ENCODE measurements at places on chromosomes 1 and 21.

GRCh38 chr1:192986110-192986747 is 72.9 kb downstream of the UCHL5 start:
- DNase-seq, result no peak

DNA sequence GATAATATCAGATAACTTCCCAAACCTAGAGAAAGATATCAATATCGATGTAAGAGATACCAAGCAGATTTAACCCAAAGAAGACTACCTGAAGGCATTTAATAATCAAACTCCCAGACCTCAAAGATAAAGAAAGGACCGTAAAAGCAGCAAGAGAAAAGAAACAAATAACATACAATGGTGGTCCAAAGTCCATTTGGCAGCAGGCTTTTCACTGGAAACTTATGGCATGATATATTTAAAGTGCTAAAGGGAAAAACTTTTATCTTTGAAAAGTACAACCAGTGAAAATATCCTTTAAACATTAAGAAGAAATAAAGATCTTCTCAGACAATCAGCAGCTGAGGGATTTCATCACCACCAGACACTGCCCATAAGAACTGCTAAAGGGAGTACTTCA is 812.7 kb upstream of the ADAMTS5 start:
- DNase-seq, result no peak

GRCh38 chr1:211329764-211330201 is 3.1 kb downstream of the TRAF5 start:
- DNase-seq, result no peak

- DNase-seq, result no peak
Observed at GRCh38 chr1:156539818-156540355, 32.5 kb downstream of the IQGAP3 start.

GRCh38 chr1:150168960-150169601 is 19.4 kb downstream of the PLEKHO1 start:
- peak; percentile 68 for DNase-seq

GRCh38 chr21:45552696-45553391 is 10.6 kb upstream of the SLC19A1 start:
- DNase-seq, result no peak

DNA sequence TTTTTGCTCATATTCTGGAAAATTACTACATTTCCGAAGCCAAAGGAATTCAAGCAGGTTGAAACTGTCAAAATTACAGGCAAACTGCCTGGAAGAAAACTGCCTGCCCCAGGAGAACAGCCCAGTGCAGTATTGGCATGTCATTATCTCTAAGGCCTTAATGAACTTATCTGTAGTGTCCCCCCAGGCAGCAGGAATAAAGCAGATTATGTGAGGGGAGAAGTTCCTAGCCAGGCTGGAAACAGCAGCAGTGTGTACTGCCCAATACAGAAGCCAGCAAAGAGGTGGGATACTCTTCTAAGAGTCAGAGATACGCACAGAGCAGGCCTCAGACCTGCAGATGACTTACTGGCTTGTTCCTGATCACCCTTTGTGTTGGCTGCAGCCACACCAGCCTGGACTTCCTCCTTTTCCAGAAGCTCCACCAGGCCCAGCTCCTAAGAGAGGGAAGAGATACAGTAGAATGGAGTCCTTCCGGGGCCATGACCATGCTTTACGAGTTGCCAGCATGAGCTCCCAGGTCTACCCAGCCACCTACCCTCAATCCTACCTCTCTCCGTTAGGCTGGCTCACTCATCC is 11.7 kb downstream of the IQGAP3 start:
- DNase-seq, result no peak

GRCh38 chr1:163054181-163054591 is 15.0 kb upstream of the RGS4 start:
- DNase-seq, result no peak

- no peak for DNase-seq
Observed at GRCh38 chr1:206442101-206442500, 28.2 kb upstream of the IKBKE start.

GRCh38 chr1:161791904-161792655 is 26.0 kb downstream of the ATF6 start:
- DNase-seq, result no peak

DNA sequence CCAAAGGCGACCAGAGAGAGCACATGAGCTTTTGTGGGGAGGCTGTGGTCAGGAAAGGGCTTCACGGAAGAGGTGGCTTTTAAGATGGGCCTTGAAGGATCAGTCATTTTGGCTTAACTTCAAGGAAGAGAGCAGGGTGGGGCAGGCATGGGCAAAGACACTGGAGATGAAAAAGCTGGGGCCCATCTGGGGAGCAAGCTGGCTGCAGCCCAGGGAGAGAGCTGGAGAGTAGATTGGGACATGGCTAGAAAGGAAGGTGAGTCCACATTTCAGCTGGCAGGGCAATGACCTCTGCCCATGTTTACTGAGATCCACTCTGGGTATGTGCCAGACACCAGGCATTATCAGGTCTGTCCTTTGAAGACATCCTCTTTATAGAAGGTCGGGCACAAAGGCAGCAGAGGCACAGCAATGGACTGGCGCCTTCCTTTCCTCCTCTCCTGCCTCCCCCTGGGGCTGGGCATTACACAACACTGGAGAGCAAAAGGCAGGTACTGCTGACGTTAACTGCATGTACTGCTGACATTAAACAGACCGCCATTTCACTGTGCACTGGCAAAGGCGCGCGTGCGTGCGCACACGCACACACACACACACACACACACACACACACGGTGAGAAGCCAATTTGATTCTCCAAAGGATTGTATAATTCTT is 2.2 kb upstream of the UBXN10 start:
- no peak for DNase-seq

DNA sequence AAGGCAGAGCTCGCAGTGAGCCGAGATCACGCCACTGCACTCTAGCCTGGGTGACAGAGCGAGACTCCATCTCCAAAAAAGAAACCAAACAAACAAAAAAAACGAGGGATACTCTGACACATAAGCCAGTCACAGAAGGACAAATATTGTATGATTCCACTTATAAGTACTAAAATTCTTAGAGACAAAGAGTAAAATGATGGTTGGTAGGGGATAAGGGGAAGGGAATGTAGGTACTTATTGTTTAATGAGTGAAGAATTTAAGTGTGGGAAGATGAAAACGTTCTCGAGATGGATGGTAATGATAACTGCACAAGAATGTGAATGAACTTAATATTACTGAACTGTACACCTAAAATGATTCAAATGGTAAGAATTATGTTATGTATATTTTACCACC is 66.7 kb upstream of the GUCA2A start:
- DNase-seq, result no peak

GRCh38 chr1:41399145-41399795 is 38.0 kb downstream of the FOXO6 start:
- no peak for DNase-seq

DNA sequence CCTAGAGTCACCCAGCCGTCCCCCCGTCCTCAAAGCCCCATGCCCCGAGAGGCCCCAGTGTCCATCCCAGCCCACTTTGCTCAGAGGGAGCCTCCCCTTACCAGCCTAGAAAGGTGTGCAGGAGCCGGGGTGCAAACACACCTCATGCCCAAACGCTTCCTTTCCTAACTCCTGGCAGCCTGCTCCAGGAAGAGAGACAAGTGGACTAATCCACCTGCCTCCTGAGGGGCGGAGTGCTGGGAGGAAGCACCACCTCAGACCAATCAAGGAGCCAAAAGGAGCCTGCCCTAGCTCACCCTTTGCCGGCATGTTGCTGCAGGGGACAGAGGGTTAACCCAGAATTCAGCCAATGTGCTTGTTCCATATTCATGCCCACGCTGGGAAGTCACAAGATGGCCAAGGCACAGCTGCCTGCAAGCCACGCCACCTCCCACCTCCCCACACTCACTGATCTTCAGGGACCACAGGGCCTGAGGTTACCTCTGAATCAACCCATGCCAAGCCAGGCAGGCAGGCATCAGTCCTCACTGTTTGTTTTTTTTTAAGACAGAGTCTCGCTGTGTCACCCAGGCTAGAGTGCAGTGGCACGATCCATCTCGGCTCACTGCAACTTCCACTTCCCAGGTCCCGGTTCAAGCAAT is 27.8 kb downstream of the PLEKHA6 start:
- no peak for DNase-seq

DNA sequence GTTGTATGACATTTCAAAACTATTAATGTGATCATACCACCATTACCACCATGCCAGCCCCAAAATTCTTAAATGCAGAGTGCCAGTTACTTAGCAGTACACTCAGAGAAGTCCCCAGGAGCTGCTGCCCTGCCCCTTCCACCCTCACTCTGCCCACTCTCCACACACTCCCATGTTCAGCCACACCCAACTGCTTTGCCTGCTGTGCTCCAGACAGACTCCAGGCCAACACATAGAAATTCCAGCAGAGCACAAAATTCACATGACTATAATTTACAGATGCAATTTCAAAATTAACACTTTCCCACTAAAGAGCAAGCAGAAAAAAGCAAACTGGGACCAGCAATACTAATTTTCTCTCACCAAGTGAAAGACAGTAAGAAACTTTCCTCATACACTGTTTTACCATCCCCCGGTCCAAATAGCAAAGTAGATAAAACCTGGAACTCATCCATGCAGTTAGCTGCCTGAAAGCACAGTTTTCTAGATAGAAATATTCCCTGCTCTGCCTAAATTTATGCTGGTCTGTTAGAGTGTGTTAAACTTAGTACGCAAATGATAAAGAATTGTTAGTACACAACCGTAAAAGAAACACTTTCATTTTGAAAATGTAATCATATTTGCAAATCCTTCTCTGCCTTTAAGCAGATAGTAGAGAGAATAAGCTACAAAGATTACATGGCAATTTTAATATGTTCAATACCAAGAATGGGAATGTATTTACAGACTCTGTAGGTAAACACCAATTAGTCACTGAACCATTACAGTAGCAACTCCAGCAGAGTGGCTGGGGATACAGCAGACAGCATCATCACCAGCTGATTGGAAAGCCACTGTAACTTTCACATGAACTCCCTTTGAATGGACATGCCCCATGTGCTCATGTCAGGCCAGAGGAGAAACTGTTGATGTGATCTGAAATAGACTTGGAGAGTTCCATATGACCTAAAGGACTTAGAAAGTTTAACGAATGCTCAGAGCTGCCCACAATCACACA is 176.5 kb downstream of the VAV3 start:
- DNase-seq, result no peak

GRCh38 chr1:238489006-238489405 is 598.3 kb upstream of the ZP4 start:
- DNase-seq, result no peak

DNA sequence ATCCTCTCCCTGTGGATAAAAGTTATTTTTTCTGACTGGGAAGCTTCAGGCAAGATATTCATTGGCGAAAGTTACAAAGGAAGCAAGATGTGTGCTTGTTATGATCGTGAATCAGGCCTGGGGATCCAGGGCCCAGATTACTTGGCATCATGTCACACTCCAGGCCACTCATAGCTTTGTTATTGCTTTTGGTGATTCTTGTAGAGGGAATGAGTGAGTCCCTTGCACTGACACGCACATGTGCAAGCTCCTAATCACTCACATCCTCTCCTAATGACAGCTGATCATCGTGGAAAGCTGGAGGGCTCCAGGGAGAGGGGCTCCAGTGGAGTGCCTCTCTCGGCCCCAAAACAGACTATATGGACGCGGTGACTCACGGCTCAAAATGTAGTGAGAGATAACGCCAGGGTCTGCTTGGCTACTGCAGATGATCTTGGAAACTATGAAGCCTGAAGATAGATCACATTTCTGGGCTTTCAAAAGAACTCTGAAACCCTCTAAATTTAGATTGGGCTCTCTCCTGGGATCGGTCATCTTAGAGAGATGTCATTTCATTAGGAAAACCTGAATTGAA is 481.1 kb upstream of the USP24 start:
- DNase-seq, result no peak

- no peak for DNase-seq
Observed at GRCh38 chr21:44579056-44579832, 1.2 kb downstream of the KRTAP10-5 start.

DNA sequence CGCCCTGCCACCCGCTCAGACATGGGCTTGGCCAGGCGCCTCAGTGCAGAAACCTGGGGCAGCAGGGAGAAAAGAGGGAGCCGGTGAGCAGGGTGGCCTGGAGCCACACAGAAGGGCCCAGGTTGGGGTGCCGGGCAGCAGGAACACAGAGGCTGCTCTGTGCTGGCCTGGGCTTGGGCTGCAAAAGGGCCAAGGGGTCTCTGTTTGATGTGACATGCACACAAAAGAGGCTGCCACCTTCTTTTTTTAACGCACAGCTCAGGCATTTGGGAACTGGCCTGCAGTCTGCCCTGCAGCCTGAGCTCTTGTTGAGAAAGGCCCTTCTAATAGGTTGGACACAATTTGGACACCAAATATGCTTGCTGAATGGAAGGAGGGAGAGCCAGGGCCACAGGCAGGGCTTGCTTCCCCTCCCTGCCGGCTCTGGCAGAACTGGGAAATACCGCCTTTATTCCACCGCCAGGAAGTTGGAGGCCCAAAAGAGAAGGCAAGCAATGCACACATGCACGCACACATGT is 32.4 kb downstream of the KIF21B start:
- DNase-seq, result no peak

GRCh38 chr1:199580300-199580699 is 447.2 kb upstream of the NR5A2 start:
- DNase-seq, result no peak

DNA sequence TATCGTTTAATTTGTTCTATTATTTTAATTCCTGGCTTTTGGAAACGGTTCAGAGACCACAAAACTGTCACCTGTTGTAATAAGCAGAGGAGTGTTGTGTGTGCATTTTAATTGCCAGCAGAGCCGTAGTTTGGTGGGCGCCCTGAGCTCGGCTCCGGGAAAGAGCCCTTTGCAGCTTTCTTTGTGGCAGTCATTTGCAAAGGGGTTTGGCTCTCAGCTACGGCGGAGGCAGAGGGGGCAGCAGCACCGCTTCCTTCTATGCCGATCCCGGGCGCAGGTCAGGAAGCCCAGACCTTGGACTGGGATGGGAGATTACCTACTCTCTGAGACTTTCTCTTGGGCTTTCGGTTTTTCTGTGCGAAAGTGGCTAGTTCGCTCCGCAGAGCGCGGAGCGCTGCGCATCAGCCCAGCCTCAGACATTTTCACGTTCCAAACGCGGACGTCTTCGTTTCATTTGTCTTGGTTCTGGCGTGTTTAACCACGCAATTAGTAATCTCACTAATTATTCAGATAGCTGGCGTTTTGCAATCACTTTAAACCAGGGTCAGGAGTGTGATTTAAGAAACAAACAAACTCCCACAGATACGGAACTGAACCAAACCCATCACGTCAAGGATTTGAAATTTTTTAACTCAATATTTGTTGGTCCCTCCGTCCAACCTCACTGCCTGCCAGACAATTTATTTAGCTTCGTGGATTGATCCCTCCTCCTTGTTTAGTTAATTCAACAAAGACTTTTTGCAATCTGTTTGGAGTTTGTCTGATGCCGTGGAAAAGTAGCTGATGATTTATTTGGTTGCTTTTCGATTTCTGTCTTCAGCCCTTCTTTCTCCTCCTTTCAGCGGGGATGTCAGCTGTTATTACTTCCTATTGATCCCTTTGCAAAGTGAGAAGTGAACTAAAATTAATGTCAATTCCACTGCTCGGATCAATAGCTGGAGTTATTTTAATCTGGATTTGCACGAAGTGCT is 3.9 kb downstream of the RNF220 start:
- DNase-seq, result no peak

- DNase-seq, result no peak
Observed at GRCh38 chr1:214636436-214636835, 33.4 kb downstream of the CENPF start.
